ENCODE measurements at places on chromosomes 5 and 9.

GRCh38 chr5:102433473-102433872 is 65.3 kb downstream of the SLCO6A1 start:
- no peak for DNase-seq

DNA sequence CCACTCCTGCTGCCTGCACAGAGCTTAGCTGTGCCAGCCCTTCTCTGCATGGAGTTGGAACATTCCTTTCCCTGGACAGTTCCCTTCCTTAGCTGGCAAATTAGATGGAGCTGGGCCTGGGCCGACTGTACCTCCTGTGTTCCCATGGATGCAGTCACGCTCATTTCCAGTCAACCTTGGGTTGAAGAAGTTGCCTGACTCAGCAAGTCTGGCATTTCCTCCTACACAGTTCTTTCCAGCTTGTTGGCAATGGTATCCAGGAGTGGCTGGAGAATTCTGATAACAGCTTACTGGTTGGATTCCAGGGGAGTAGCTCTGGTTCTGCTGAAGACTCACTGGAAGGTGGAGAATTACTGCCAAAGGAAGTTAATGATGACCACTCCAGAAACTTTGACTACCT is 9.2 kb upstream of the TAF1L start:
- DNase-seq, result peak; percentile 89

DNA sequence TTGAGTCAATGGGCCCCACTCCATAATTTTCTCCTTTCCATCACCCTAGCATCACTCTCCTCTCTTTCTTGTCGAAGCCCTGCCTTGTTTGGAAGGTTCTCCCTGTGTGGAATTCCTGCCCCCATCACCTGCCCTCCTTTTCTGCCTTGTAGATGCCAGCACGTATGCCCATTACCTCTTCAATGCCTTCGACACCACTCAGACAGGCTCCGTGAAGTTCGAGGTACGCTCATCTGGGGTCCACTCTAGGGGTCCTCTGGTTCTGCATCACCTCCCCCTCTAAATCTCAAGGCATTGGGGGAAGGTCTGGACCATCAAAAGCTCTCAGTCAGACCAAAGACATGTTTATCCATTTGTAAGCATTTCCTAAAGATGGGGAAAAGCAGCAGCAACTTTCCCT is 61.8 kb upstream of the GABRP start:
- no peak for DNase-seq

DNA sequence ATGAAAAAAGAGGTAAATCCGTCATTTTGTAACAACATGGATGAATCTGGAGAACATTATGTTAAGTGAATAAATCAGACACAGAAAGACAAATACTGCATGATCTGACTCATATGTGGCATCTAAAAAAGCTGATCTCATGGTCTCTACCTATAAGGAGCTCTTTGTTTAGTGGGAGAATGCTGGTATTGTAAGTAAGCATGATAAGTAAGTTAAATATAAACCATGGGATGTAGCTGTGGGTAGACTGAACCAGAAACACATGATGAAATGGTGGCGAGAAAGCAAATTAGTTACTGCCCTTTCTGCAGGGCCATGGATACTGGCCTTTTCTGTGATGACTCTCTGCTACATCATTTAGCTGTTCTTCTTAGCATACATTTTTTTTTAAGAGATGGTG is 66.4 kb upstream of the RUSC2 start:
- DNase-seq, result peak; percentile 34

DNA sequence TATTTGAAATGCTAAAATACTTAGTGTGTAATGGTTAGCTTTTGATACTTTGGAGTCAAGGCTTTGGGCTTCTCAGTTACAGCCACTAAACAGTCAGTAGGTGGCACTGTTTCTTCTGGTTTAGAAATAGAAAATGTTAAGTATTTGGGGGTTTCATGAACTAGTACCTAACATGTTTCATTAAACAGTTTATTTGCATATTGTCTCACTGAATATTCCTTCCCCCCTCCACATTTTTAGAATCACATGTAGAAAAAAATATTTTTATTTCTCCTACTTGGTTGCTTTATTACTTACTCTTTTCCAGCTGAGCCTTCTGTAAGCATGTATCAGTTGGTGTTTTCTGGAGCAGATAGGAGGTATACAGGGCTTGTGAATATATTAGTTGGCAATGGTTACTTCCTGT is 48.0 kb downstream of the IPO11 start:
- DNase-seq, result peak; percentile 23

GRCh38 chr5:154207204-154207603 is 16.7 kb downstream of the GALNT10 start:
- DNase-seq, result no peak

GRCh38 chr5:126925482-126925881 is 104.9 kb downstream of the MARCHF3 start:
- no peak for DNase-seq

- DNase-seq, result peak; percentile 3
Observed at GRCh38 chr9:25350011-25350410, 328.2 kb downstream of the TUSC1 start.

GRCh38 chr5:71937921-71938698 is 169.2 kb upstream of the MAP1B start:
- no peak for DNase-seq

- no peak for DNase-seq
Observed at GRCh38 chr5:155252025-155252424, 238.5 kb downstream of the KIF4B start.

DNA sequence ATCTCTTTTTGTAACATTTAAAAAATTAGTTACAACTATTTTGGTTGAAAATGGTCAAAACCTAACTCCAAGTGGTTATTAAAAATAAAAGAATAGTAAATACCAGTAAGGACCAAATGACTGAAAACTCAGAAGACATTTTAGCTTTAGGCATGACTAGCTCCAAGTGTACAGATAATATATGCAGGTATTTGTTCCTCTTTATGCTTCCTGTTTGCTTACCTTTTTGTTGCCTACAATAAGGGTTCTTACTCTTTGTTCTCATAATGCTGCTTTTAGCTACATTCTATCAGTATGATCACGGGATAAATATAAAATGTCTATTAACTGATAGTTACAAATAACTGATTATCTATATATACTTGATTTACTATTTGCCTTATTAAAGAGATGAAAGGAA is 259.6 kb downstream of the CDH12 start:
- no peak for DNase-seq

- no peak for DNase-seq
Observed at GRCh38 chr5:644971-645370, 32.8 kb downstream of the CEP72 start.

Measured in urothelium cell line (cell line).